ENCODE measurements at places on chromosomes 1 and 21. TPM values are rescaled to one million over a fixed set of nuclear protein-coding genes. Genes with fewer than 3 reads are reported as not detected.

KIF26B gene
- 0.13 TPM for total RNA-seq

KRTAP21-2 gene
- total RNA-seq: not detected

- no peaks in the 10 kb centered on the region for H3K36me3 ChIP-seq
- peak overlapping the region; percentile 84 for H3K4me3 ChIP-seq
- peak overlapping the region; percentile 91 for H3K27ac ChIP-seq
Measured at GRCh38 chr1:227948493-227949260, 945 bp upstream of the WNT9A start.

DNA sequence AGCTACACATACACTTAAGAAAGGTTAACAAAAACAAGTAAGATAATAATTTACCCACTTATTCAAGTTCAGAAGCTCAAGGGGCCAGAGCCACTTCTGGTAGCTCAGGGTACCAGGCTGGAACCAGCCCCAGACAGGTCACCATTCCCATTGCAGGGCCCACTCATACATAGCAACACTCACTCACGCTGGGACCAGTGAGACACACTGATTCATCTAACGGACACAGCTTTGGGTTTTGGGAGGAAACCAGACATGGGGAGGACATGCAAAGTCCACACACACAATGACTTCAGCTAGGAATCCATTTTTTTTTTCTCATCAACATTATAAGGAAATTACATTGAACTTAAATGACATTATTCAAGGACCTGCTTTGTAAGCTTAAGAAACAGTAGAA lies 169.1 kb downstream of the ZC3H11B start:
- no peak for DNase-seq
- H3K27me3 ChIP-seq: no peaks in the 10 kb centered on the region
- no peak overlapping the region for H3K27ac ChIP-seq

DNA sequence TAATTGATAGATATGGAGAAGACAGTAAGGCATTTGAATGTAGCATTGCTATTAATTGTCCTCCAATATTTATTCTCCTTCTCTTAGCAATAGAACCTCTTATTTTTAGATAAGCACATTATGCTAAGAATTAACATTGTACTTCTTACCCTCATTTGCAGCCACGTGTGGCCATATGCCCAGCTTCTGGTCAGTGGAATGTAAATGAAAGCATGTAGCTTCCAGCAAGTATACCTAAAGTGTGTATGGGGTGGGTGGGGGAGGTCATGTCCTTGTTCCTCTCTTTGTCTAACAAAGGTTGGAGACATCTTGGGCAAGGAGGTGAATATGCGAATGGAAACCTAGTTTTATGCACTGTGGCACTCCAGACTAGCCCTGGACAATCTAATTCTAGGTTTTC lies 133.6 kb upstream of the HMCN1 start:
- H3K27ac ChIP-seq: no peak overlapping the region
- no peak overlapping the region for H3K4me3 ChIP-seq
- H3K4me1 ChIP-seq: no peaks in the 10 kb centered on the region
- H3K36me3 ChIP-seq: no peaks in the 10 kb centered on the region
- no peaks in the 10 kb centered on the region for H3K27me3 ChIP-seq

DNA sequence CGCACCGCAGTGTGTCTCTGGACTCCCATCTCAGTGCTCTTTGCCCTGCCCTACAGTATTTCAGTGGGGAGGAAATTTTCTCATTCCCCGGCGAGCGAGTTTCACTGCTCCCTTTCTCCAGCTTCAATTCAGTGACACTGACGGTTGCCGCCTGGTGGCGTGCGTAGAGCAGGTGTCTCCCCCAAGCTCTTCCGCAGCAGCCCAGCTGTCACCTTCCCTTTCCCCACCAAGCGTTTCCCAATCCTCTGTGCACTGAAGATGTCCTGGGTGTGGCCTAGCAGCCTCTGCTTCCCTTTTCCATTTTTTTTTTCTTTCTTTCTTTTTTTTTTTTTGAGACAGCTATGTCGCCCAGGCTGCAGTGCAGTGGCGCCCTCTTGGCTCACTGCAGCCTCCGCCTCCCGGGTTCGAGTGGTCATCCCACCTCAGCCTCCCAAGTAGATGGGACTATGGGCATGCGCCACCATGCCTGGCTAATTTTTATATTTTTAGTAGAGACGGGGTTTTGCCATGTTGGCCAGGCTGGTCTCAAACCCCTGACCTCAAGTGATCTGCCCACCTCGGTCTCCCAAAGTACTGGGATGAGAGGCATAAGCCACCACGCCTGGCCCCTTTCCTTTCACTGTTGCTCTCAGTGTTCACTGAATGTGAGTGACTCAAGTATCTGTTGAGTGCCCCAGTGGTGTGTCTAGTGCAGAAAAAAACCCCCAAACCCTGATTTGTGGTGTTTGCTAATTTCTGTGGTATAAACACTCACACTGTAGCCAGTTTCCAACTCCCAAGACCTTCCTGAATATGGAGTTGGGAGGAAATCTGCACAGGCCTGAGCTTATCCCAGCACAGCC lies 30.1 kb downstream of the TNFRSF1B start:
- H3K4me3 ChIP-seq: no peak overlapping the region
- no peak overlapping the region for H3K27ac ChIP-seq
- H3K36me3 ChIP-seq: peaks cover 79% of the 10 kb centered on the region
- H3K27me3 ChIP-seq: no peaks in the 10 kb centered on the region
- no peak for DNase-seq

PRKAB2 gene
- total RNA-seq: 45.4 TPM

DNA sequence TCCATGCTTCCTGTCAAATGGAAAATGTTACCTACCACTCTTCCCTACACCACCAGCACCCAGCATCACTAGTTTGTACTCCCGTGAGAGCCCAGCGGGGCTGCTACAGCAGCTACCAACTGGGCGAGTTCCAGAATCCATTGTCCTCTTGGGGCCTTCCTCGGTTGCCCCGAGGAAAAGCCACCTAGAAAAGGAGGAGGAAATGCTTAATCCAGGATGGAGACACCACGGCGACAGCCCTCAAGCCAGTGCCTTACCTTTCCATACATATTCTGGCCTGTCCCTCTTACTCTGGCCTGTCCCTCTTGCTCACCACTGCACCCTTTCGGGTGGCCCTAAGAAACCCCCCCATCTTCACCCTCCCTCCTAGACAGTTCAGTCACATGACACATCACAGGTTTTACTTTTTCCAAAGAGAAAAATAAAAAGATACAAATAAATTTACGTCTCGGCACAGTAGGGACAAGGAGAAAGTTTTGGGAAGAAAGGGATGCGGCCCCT lies 478 bp downstream of the RIT1 start:
- peaks cover 77% of the 10 kb centered on the region for H3K36me3 ChIP-seq
- no peak for DNase-seq
- peak overlapping the region; percentile 93 for H3K27ac ChIP-seq
- peaks cover 19% of the 10 kb centered on the region for H3K4me1 ChIP-seq

DNA sequence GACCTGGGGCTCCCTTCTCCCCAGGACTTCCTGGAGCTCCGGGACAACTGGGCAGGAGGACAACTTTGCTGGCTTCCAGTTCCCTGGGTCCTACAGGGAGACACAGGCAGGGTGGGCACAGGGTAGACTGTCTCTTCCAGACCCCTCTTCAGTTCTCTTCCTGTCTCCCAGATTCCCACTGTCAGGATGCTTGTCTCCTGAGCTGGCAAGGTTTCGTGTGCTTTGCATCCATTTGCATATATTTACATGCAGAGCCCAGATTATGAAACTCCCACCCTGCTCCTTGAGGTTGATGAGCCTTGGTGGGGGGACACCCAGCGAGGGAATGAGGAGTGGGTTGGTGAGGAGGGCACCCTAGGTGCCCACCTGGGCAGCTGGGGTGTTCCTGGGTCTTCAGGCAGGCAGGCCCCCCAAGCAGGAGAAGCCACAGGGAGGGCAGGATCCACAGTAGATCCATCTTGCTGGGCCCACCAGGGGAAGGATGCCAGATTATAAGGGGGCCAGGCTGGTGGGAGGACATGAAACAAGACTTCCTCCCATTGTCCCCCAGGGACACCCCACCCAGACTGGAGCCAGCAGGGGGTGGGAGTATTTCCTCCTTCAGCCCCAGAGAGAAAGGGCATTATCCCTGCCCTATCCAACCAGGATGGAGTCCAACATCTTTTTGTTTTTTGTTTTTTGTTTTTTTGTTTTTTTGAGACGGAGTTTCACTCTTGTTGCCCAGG lies at the start of gene FCN3:
TSS of gene FCN3 (minus strand) at position 463 of the 725 bp plus-strand sequence. CDS start at position 457, 6 bp downstream.
- no peaks in the 10 kb centered on the region for H3K36me3 ChIP-seq
- H3K4me3 ChIP-seq: no peak within 1 kb of the TSS
- DNase-seq: no peak
- peaks cover under 1% of the 10 kb centered on the region for H3K4me1 ChIP-seq

DNA sequence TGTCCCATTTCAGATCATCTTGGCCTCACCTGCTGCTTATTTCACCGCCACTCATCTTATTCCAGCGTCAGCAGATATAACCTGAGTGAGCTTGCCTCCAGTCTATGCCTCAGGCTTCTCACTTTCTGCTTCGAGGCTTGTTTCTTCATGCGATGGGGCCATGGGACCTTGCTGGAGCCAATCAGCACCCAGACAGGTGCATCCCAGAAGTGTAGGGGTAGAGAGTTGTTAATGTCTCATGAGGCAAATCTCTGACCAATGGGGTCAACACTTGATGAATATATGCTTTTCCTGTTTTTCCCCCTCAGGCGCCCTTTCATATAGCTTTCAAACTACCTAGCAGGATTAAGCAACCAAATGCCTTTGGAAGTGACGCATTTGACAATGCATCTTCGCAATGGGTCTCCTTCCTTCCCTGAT lies 935 bp upstream of the YIPF1 start:
- H3K36me3 ChIP-seq: peaks cover 15% of the 10 kb centered on the region
- no peaks in the 10 kb centered on the region for H3K27me3 ChIP-seq
- peak overlapping the region; percentile 91 for H3K27ac ChIP-seq
- DNase-seq: no peak
- H3K4me1 ChIP-seq: peaks cover 26% of the 10 kb centered on the region
- H3K4me3 ChIP-seq: peak overlapping the region; percentile 94

DNA sequence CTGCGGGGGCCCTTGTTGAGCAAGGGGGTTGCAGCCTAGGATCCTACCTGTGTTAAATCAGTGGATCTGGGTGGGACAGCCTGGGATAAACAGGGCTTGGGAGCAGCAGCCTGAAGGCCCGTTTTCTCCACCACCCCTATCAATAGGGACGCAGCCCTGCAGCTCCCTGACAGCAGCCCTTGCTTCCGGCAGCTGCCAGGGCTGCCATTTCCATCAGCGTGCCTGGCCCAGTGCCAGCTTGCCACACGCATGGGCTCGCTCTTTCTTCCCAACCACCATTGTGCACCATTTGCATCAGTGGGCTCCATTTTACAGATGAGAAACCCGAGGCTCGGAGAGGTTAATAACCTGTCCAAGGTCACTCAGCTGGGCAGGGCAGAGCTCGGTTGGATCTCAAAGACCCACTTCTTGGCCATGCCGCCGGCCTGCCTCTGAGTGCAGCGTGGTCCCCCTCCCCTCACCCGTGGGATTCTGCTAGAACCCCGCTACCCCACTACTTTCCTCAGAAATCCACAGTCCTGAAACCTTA lies 3.8 kb downstream of the WNT4 start:
- H3K4me1 ChIP-seq: peaks cover 21% of the 10 kb centered on the region
- no peak for DNase-seq
- no peaks in the 10 kb centered on the region for H3K36me3 ChIP-seq
- no peak overlapping the region for H3K27ac ChIP-seq

GRCh38 chr1:245131026-245131393 lies 23.8 kb upstream of the KIF26B start:
- DNase-seq: no peak
- no peaks in the 10 kb centered on the region for H3K4me1 ChIP-seq
- no peak overlapping the region for H3K4me3 ChIP-seq
- no peaks in the 10 kb centered on the region for H3K36me3 ChIP-seq
- H3K27ac ChIP-seq: no peak overlapping the region

DNA sequence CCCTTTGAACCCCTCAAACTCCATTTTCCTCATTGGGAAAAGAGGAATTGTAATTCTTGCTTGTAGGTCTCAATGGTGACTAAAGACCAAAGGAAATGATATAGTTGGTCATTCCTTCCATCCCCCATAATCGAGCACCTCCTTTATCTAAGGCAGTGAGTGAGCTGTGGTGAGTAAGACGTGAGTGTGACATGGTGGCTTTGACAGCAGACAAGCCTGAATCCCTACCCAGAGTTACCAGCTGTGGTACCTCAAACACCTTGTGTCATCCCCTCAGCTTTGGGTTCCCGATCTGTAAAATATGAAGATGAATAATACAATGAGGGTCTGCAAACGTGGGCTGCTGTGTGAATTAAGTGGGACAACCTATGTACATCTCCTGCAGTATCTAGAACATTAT lies 8.4 kb downstream of the TRAF5 start:
- no peak overlapping the region for H3K27ac ChIP-seq
- no peak for DNase-seq
- H3K36me3 ChIP-seq: no peaks in the 10 kb centered on the region

DNA sequence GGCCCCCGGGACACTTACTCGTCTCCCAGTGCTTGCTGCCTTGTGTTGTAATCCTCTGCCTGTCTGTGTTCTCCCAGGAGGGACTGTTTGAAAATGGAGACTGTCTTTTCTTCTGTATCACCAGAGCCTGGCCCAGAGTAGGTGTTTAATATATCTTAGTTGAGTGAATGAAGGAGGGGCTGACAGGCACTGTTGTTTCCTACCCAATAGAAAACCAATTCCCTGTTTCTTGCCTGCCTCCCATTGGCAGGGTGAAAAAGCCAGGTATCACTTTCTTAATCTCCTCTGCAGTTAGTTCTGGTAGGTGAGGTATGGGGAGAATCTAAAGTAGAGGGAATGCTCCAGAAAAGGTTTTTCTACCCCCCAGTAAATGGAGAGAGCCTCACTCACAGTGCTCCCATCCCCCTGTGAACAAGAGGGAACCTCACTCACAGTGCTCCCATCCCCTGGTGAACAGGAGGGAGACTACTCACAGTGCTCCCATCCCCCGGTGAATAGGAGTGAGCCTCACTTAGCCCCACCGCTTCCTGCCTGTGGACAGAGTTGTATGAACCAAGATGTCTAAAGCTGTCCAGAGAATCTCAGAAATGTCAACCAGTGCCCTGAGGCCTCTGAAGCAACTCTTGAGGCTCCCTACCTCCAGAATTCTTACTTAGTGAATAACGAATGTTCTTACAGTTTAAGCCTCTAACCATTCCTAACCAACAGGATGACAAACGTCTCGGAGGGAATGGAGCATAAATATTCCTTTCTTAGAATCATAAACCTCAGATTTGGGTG lies at the start of gene GJA5:
TSS of gene GJA5 (minus strand) at position 122 of the 780 bp plus-strand sequence. CDS start 1,364 bp downstream, outside the sequence.
- H3K4me1 ChIP-seq: peaks cover 46% of the 10 kb centered on the region
- peaks cover 5% of the 10 kb centered on the region for H3K27me3 ChIP-seq
- H3K36me3 ChIP-seq: peaks cover 3% of the 10 kb centered on the region
- no peak for DNase-seq
- no peak within 1 kb of the TSS for H3K27ac ChIP-seq
